Inflammatory macrophage treated with lipopolysaccharide for 1 hour (primary cell): ENCODE measurements at places on chromosomes 4 and X.

DNA sequence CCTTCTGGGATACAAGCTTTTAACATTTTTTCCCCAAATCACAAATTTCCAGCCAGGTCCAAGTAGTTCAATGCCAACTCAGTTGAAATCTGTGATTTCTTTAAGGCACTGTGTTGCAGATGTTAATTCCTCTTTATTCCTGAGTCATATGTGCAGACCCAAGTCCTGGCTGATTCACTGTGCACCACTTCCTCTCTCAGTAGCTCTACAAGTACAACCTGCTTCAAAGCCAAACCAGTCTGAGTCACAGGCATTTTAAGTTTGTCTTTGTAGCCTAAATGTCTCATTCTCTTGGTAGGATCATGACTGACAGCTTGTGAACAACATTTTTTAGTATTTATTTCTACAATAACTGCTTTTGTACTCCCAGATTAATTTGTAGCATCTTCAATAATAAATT lies 165.6 kb upstream of the S100G start:
- DNase-seq, result peak; percentile 84

GRCh38 chr4:3226467-3226866 lies 22.5 kb upstream of the MSANTD1 start:
- DNase-seq, result peak; percentile 89

DNA sequence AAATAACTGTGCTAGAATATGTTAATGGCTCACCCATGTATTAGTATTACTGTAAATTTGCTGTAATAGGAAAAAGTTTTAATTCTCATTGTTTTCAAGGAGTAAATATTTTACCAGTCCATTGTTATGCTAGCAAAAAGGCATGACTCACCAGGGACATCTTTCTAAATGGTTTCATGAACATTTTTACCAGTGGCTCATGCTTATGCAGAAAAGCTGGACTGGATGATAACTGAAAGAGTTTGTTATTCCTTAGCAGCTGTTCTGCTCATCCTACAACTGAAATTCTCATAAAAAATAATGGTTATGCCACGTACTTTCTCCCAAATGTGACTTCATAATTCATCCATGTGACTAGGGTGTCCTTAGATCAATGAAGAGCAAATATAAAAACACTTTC lies 111.9 kb upstream of the PCDH18 start:
- DNase-seq, result no peak

DNA sequence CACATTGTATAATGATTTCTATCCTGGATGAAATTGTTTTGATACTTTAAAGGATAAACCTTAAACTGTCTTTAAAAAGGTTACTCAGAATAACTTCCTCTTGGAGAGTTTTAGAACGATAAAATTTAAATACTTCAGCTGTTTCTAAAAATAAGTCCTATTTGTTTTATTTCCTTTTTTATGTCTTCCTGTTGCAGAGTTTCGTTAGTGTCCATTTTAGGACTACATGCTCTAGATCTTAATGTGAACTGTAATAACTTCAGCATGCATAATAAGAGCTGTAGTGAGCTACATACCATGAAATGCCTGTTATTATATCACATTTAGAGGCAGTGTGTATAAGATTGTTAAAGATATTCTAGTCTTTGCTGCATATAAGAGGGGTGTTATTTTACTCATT lies 14.6 kb downstream of the ATP10D start:
- DNase-seq, result no peak

DNA sequence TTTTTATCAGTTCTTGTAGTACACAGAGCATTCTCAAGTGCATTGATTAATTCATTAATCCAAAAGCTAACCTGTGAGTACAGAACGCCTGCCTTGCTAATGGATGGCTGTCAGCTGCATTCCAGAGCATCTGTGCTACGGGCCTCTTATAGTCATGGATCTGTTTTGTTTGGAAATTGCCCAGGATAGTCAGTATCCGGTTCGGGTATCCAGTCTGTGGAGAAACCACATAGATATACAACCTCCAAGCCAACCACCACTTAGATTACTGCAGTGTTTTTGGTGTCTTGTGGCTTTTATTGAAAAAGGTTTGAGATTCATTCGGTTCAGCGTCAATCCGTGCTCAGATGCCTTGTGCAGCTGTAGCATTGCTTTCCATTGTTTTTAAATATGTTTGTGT lies 4.0 kb downstream of the LAP3 start:
- no peak for DNase-seq

DNA sequence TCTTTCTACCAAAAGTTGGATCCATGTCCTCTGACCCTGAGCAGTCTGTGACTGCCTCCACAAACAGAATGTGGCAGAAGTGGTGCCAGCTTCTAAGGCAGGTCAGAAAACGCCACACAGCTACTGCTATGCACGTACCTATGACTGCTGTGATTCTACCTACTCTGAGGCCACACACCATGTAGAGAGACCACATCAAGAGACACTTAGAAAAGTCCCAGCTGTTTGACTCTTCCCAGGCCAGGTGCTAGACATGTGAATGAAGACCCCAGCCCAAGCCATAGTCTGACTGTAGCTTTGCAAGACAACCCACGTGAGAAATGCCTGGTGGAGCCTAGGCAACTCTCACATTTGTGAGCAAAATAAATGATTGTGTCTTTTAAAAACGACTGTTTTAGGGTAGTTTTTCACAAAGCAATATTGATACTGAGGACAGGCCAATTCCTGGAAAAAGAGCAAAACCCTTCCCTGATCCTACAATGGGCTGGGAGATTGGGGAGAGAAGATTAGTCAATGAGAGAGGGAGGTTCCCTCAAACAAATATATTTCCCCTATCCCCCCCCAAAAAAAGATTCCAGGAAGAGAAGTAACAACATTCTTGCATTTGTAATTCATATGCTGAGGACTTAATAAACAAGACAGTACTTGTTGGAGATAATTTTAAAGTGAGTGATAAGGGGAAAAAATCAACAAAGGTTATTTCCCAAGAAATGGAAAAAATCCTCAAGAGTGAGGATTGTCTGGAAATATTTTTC lies 33.3 kb downstream of the FRYL start:
- DNase-seq, result no peak

- no peak for DNase-seq
Observed at GRCh38 chr4:164918956-164919355, 42.0 kb downstream of the APELA start.

DNA sequence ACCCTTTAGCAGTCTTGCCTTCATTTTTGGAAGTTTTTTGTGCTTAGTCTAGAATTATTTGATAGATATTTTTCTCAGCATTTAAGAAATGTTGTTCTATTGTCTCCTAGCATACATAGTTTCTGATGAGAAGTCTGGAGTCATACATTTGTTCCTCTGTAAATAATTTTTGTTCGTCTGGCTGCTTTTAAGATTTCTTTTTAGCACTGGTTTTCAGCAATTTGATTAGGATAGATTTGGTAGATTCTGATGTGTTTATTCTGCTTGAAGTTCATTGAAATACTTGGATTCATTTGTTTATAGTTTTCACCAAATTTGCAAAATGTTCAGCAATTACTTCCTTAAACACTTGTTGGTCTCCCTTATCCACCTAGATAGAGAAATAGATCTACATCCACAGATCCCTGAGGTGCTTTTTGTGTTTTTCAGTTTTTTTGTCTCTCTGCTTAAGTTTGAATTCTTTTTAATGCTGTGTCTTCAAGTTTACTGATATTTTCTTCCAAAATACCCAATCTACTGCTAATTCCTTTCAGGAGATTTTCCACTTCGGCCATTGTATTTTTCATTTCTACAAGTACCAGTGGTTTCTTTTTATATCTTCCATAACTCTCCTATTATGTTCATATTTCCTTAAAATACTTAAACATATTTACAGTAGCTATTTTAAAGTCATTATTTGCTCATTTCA lies 64.9 kb downstream of the ABLIM2 start:
- DNase-seq, result no peak

DNA sequence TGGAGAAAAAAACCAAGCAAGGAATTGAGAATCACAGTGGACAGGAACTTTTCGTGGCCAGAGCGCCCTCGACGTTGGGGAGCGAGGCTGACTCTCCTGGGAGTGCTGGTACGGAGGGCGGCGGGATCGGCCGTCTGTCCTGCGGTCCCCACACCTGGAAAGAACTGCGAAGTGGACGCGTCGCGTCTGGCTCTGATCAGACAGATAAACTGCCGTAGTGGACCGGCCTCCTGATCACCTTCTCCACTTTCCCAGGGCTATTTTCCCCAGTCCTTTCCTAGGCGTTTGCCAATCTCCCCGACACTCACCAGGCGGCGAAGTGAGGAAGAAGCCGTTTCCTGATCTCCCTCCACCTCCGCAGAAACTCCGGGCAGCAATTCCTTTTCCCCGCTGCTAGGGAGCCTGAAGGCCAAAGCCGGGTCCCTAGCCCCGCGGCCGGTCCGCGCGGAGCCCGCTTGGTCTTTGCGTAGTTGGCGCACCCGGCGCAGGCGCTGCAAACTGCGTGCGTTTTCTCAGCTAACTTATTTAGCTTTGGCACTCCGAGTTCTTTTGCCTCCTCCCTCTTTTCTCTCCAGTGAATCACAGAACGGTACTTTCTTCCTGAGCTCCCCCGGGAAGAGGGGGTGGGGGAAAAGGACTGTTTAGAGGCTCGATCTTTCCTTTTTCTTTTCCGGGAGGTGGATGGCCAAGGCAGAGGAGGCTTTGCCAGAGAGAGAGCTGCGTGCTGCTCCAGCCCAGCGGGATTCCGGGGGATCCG lies at the start of gene ARSJ:
Gene ARSJ (minus strand): TSS at position 500 of the 757 bp plus-strand sequence. CDS start 813 bp downstream, outside the sequence.
- DNase-seq, result peak; percentile 2

DNA sequence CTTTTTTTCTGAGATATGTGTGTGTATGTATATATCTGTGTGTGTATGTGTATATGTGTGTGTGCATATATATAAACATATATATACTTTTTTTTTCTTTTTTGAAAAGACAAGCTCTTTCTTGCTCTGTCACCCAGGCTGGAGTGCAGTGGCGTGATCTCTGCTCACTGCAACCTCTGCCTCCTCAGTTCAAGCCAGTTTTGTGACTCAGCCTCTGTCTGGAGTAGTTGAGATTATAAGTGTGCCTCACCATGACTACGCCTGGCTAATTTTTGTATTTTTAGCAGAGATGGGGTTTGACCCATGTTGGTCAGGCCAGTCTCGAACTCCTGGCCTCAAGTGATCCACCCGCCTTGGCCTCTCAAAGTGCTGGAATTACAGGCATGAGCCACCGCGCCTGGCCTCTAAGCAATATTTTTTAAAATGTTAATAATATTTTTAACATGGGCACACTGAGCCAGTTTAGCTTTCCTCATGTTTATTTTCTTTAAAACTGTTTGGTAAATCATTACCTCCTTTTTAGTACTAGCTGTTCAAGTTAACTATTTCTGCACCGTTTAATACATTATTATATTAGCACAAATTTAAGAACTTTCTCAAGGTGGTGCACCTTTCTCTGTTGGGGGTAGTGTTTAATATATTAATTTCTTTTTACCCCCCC lies 33.3 kb downstream of the BBS12 start:
- no peak for DNase-seq

DNA sequence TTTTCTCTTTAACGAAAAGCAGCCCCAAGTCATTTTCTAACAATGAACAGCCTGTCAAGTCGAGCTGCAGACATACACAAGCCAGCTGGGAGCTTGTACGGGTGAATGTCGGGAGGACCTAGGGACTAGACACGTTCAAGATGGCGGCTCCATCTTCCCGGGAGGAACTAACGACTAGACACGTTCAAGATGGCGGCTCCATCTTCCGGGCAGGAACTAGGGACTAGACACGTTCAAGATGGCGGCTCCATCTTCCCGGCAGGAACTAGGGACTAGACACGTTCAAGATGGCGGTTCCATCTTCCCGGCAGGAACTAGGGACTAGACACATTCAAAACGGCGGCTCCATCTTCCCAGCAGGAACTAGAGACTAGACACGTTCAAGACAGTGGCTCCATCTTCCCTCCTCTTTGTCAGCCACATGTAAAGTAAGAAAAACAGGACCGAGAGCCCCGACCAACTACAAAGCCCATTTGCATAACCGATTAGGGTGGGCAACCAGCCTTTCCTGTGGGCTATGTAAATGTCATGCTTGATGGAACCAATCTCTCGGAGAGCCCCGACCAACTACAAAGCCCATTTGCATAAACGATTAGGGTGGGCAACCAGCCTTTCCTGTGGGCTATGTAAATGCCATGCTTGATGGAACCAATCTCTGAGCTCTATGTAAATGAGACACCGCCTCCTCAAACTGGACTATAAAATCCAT lies 175.5 kb downstream of the DHRSX start:
- DNase-seq, result peak; percentile 32

GRCh38 chr4:111628437-111628836 lies 516.8 kb upstream of the FAM241A start:
- no peak for DNase-seq

GRCh38 chrX:23782863-23783588 lies at the start of gene SAT1:
TSS of gene SAT1 (plus strand) at chrX:23783173. CDS start at chrX:23783352, 179 bp downstream.
- peak; percentile 93 for DNase-seq

DNA sequence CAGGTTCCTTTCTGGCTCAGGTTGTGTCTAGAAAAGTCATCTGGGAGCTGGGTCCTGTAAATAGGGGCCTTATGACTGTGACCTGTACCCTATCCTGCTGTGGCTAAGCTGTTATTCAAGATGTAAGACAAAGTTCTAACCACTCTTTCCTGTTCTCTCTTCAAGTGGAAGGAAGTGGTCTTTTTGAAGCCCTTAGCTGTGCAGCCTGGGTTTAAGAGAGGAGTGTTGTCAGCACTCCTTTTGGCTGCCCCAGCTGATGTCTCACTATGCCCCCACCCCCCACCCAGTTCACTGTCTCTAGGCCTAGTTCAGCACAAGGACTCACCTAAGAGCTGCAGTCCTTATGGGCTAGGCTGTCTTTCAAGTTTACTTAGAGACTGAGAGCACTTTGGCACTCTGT lies 1069.5 kb downstream of the FAM133A start:
- no peak for DNase-seq

- no peak for DNase-seq
Observed at GRCh38 chrX:41339148-41339547, 5.2 kb downstream of the DDX3X start.

- no peak for DNase-seq
Observed at GRCh38 chr4:112563431-112564200, 47.6 kb upstream of the NEUROG2 start.

DNA sequence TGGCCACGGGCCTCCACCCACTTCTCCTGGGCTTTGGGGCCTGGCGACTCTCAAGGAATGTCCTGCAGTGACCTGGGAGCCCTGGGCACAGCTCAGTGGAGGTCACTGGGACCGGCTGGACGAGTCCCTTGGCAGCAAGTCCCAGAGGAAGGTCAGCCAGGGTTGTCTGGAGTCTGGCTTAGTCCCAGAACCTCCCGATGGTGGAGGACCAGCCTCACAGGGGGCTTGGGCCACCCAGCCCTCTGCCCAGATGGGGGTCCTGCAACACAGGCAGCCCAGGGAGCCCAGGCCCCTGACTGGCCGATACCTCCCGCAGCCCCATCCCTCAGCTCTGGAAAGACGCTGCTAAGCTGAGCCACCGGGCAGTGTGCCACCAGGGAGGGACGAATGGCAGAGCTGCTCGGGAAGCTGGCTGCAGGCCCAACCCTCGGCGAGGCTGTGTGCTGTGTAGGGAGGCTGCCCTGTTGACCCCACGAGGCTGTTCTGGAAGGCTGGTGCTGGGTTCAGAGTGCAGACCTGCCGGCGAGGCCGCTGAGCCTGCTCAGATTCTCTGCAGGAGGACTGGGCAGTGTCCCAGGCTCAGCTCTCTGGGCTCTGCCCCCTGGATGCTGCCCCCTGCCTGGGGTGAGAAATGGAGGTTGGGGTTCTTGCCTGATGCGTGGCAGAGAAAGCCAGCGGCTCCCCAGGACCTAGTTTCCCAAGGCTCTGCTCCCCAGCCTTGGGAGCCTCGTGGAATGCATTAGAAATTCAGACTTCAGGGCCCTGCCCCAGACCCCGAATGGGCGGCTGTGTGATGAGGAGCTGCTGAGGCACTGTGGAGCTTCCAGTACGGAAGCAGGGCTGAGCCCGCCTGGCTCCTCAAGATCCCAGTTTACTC lies 61.7 kb downstream of the ADRA2C start:
- no peak for DNase-seq
